Activated CD4-positive, alpha-beta memory T cell treated with anti-CD3 and anti-CD28 coated beads for 36 hours (primary cell): ENCODE measurements at places on chromosomes 4 and X. TPM values are rescaled to one million over a fixed set of nuclear protein-coding genes. Genes with fewer than 3 reads are reported as not detected.

- no peaks in the 10 kb centered on the region for H3K4me1 ChIP-seq
- H3K27ac ChIP-seq: no peak overlapping the region
- DNase-seq: no peak
Observed at GRCh38 chr4:145446184-145446583, 35.5 kb upstream of the SMAD1 start.

GRCh38 chrX:129115104-129115503 lies 408.2 kb downstream of the SMARCA1 start:
- no peaks in the 10 kb centered on the region for H3K4me1 ChIP-seq
- no peaks in the 10 kb centered on the region for H3K27me3 ChIP-seq
- H3K36me3 ChIP-seq: no peaks in the 10 kb centered on the region
- H3K27ac ChIP-seq: no peak overlapping the region

DNA sequence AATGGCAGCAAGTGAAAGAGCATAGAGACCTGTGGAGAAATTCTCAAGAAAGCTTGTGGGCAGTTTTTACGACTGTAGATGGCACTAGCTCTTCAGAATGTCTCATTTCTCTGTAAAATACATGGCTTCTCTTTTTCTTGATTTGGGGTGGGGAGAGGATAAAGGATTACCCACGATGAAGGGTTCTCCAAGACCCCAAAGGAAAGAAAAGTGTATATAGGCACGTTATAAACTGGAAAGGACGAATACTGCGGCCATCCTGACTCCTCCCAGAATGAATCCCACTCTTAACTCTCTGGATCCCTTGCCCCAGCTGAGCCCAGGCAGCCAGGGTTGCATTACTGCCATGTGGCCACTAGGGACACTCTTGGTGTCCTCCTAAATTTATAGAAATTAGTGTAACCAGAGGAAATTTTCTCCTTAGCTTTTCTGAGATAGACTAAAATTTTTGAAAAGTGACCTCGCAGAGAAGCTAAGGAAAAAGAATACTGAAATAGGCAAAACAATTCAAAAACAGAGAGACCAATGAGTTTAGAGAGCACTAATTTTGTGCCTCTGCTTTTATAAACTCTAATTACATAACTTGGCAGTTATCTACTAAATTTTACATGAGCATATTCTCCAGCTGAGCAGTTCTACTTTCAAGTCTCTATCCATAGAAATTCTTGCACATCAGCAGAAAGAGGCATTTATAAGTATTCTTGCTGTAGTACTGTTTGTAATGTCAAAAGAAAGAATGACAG lies 37.8 kb upstream of the PCDH19 start:
- no peaks in the 10 kb centered on the region for H3K4me1 ChIP-seq
- no peaks in the 10 kb centered on the region for H3K36me3 ChIP-seq
- H3K4me3 ChIP-seq: no peak overlapping the region
- peak; percentile 15 for DNase-seq

DNA sequence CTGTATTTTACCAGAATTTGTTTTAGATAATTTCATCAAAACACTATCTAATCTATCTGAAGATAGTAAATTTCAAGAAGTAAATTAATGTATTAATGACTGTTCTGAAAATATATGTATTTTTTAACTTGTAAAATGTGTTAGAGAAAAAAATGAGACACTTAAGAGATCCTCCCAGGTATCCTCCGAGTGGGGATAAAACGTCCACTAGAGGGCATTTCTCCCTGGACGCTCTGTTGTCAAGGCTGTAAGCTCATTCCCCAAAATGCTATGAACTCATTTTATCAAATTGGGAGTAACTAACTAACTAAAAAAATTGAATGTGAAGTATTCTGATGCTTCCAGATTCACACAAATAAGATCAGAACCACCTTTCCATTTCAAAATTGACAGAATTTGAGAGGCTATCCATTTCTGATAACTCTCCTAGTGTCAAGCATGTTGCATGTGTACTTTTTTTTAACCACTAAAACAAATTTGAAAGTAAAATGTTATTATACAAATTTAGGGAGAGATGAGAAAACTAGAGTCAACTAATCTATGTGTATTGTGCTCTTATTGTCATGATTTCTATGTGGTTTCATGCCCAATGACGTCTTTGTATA lies 337.3 kb upstream of the HS3ST1 start:
- H3K4me3 ChIP-seq: no peak overlapping the region
- DNase-seq: peak; percentile 15
- peaks cover 2% of the 10 kb centered on the region for H3K27me3 ChIP-seq
- H3K27ac ChIP-seq: no peak overlapping the region
- H3K36me3 ChIP-seq: no peaks in the 10 kb centered on the region
- H3K4me1 ChIP-seq: no peaks in the 10 kb centered on the region

Gene ARHGAP6
- not detected for total RNA-seq

- H3K36me3 ChIP-seq: peaks cover 27% of the 10 kb centered on the region
- H3K4me3 ChIP-seq: no peak overlapping the region
- peaks cover 17% of the 10 kb centered on the region for H3K4me1 ChIP-seq
- no peak for DNase-seq
- H3K27me3 ChIP-seq: no peaks in the 10 kb centered on the region
Observed at GRCh38 chrX:23788521-23788920, 5.5 kb downstream of the SAT1 start.

Gene CRMP1
- not detected for total RNA-seq

- peaks cover 31% of the 10 kb centered on the region for H3K4me1 ChIP-seq
- DNase-seq: peak; percentile 88
- H3K27ac ChIP-seq: peak overlapping the region; percentile 88
- no peaks in the 10 kb centered on the region for H3K27me3 ChIP-seq
- no peaks in the 10 kb centered on the region for H3K36me3 ChIP-seq
Observed at GRCh38 chr4:2281575-2282343, 19.9 kb upstream of the MXD4 start.

DNA sequence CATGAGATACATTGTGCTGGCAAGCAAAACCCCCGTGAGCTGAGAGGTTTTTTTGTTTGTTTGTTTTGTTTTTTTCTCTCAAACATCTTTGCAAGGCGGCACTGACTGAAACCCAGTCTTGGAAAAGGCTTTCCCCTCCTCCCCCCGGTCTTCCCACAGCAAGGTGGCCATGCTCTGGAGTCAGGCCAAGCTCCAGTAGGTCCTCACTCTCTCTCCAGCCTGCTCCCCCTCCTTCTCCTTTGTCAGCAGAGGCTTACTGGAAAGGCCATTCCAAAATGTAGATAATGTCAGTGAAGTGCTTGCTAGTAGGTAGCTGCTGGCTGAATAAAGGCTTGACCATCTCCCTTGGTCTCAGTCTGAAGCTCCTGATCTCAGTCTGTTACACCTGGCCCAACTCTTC lies 32.6 kb downstream of the FRMPD3 start:
- DNase-seq: no peak
- no peak overlapping the region for H3K4me3 ChIP-seq
- no peaks in the 10 kb centered on the region for H3K27me3 ChIP-seq
- no peaks in the 10 kb centered on the region for H3K4me1 ChIP-seq
- no peak overlapping the region for H3K27ac ChIP-seq
